Stimulated activated CD4-positive, alpha-beta T cell treated with anti-CD3 and anti-CD28 coated beads, Interleukin-15, amount 100 ng/mL, for 48 hours (primary cell): ENCODE measurements at places on chromosomes 6 and 20.

GRCh38 chr6:134870677-134871498 lies 79.0 kb downstream of the ALDH8A1 start:
- DNase-seq = no peak

DNA sequence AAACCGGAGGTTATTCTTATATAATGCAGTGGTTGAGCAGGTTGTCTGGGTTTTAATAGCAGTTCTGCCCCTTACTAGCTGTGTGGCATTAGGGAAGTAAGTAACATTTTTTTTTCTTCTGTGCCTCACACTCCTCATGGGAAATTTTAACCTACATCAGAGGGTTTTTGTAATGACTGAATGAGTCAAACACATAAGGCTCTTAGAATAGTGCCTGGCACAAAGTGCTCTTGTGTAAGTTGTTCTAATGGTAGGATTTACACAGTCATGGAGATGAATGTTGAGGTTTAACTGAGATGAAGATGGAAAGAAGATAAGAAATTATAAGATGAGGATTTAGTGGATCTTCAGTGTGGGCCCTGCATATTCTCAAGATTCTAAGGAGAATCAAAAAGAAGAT lies 68.4 kb upstream of the PHIP start:
- no peak for DNase-seq

DNA sequence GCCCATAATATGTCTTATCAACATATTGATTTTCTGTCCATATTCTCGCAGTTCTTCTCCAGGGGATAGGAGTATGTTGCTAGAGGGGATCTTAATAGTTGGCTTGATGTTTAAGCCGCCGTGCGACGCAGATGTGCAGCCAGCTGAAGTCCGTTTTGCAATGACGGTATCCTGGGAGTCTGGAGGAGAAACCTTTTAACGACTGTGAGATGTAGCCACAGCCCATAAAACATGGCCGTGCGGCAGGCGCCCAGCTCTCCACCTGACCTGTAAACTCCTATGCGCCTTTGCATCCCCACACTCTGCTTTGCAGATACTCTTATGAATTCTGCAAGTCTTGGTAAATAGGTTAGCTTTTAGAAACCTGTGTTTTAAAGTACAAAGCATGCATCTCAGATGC lies 36.9 kb downstream of the BMP6 start:
- no peak for DNase-seq

DNA sequence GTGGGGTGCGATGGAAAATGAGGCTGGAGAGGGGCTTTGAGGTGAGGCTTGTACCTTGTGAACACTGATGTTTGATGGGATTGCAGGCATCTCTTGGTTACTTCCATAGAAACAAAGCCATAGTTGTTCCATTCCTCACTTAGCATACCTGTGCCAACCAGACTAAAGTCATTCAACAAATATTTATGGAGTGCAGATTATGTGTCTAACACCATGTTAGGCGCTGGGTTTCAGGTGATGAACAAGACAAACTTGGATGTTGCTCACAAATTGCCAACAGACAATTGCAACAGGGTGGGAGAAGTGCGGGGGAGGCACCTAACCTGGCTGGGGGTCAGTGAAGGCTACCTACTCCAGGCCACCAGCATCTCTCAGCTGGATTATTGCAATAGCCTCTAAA lies 1.5 kb downstream of the TTPAL start:
- no peak for DNase-seq

DNA sequence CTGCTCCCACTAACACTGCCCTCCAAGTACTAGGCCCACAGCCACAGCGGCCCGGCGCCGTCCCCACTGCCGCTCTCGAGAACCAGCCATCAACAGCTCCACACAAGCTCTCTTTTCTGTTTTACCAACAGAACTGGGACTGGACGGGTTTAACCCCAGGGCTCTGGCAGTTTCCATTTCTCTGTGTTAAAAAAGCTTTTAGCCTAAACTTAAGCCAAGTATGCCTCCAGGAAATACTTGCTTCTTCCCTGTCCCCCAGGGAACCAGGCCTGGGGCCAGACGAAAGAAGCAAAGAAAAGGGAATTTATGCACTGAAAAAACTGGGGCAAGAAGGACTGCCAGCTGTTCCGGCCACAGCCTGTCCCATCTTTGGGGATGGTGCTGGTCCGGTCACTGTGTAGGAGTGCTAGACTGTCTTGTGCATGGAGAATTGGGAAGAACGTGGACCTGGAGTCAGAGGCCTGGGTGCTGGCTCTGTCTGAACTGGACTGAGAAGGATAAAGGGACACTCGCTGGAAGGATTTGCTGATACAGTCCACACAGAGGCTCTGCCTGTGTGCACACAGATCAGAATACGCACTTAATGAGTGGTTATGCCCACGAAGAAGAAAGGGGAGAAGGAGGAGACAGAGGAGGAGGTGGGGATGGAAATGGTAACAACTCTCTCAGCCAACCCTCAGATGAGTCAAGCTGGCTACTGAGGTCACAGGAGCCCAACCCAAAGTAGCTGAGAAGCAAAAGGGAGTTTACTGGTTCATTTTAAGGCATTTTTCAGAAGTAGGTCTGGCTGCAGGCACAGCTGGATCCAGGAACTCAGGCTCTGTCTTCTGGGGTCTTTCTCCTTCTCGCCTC lies 254.4 kb upstream of the PMEPA1 start:
- no peak for DNase-seq
